ENCODE measurements at places on chromosomes 3 and 15.

DNA sequence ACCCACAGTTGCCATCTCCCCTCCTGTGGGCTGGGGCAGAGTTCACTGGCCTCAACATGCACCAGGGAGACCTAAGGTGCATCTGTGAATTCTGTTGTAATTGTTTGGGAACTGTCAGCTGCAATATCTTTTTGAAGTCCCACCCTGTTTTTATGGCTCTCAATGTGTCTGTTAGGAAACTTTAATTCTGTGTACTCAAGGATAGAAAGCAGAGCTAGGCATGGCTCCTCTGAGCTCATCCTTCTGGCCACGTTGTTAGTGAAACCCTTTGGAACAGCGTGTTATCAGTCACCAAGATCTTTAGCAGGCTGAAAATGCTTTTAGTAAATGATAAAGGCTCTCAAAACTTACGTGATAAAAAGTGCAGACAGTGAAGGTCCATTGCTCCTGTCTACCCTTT, 33.6 kb upstream of the MTMR10 start:
- DNase-seq = no peak

DNA sequence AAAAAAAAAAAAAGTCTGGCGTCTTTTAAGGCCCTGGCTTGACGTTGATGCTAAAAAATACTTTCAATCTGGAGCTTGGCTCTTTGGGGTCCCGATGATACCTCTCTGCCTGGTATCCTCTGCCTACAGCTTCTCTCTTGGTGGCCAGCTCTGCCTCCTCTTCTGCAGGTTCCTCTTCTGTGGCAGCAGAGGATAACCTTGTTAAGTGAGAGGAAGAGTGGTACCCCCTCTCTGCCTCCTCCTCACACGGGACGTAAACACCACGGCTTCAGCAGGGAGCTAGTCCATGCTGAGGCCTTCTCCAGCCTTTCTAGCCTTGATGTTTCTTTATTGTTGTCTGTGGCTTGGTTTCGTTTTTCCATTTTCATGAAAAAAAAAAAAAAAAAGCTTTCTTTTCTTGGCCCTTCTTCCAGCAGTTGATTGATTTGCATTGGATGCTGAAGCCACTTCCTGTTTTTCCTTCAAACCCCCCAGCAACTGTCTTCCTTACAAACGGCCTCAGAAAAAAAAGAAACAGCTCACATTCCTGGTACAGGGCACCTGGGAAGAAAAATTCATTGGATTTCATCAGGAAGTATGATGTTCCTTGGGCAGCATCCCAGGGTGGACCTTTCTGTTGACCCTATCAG, 59.7 kb downstream of the RORA start:
- DNase-seq = no peak

- peak; percentile 77 for DNase-seq
Observed at GRCh38 chr15:90004671-90005070, 3.5 kb downstream of the ZNF710 start.

DNA sequence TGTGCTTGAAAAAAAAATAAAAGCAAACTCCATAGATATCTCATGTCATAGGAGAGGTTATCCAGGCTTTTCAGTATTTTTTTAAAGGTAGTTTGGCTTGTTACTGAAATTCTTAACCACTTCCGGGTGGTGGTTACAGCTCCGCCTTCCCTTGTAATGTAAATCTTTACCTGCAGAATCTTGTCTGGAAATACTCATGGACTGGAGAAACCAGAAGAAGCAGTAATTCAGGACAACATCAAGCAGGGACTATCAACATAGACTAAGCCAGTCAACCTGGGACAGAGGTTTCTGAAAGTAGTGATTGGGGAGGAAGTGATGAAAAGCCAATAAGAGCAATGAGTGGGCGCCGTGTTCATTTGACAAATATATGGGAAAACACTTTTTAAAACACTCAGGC, 78.9 kb upstream of the SKOR1 start:
- no peak for DNase-seq

DNA sequence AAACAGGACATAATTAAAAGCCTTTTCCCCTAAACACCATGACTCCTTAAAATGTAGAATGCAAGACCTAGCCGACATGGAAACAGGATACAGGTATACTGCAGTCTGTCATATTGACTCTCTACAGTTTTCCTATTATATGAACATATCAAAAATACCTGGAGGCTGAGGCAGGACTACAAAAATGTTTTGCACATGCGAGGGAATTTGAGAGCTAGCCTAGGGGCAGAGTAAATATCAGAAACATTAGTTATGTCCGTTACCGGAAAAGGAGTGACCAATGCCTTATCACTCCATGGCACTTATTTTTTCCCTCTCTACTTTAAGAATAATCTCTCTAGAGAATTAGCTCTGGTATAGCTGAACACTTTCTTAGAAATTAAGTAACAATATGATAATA, 732.3 kb downstream of the TUSC7 start:
- DNase-seq = no peak

DNA sequence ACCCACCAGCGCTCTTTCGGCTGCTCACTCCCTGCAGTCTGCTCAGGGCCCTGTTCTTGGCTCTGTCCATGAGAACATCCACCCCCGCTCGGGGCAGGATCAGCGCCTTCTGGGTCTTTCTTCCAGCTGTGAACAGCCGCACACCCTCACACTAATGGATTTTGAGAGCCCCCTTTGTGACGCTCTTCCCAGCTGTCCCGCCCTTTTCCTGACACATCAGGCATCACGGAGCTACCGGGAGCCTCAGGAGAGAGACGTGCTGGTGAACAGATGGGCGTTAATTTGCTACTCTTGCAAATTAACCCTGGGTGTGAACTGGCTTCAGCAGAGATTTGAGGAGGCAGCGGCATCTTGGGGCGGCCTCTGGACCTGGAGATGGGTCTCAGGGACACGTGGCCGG, 113.0 kb downstream of the TMEM266 start:
- no peak for DNase-seq
